Urothelium cell line (cell line): ENCODE measurements at places on chromosomes 3 and 15.

DNA sequence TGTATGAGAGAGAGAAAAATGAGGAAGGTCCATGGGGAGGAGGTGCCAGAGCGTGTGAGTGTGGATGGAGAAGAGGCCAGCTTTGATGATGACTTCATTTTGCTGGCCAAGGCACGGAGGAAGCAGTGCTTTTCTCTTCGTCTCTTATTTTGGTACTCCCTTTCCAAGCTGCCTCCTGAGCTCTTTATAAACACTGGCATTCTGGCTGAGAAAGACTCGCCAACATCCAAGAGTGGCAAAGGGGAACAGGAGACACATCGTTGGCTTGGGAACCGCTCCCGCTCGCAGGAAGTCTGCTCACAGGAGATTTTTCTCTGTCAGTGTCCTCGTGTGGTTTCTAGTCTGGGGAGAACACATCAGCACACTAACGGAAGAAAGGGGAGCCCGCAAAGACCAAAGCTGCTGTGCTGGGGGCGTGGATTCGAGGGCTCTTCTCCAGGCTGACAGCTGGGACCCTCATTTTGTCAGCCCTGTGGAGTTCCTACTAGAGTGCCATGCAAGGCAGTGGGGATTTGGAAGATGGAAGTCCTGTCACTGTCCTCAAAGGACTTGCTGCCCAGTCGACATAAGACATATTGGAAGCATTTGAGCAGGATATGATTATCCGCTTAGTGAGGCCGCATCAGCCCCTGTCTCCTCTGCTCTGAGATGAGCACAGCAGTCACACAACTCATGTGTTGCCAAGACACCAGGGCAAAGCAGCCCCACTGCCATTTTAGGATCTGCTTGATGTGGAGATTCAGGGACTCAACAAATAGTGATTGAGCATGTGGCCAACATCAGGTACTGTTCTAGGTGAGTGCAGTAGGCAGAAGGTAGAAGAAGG is 8.0 kb upstream of the SEMA4B start:
- no peak for DNase-seq

DNA sequence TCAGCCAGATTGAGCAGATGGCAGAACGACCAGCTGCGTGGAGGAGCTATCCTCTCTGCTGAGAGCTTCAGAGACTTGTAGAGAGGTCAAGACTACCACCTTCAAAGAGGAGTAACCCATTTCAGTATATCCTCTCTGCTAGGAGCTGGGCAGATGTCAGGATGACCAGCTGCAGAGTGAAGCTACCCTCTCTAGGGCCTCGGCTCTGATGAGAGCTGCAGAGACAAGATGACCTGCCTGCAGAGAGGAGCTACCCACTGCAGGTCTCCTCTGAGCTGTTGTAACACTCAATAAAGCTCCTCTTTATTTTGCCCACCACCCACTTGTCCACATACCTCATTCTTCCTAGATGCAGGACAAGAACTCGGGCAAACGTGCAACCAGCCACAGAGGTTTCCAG is 1522.7 kb downstream of the OTOL1 start:
- no peak for DNase-seq

GRCh38 chr3:143119009-143119914 is at the start of gene CHST2:
TSS of gene CHST2 (plus strand) at chr3:143119771. CDS start at chr3:143120817, 1,046 bp downstream.
- DNase-seq = peak; percentile 92

- no peak for DNase-seq
These were observed 444.6 kb downstream of the CNTN4 start for GRCh38 chr3:2543247-2543646.

DNA sequence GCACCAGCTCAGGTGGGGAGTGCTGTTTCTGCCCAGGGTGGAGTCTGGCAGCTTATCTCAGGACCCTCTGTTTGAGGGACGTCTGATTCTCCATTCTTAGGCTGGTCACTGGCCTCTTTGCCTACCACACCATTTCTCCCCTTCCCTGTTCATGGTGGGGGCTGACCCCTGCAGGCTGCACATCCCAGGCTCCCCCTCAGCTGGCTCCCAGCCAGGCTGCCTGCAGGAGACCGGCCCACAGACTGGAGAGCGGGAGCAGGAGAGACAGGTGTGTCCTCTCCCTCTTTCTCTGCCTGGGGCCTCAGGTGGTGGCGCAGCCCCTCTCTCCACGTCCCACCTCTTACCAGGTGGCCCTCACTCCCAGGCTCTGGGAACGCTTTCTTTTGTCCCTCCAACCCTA is 60.8 kb downstream of the RAB11A start:
- DNase-seq = no peak

- DNase-seq = no peak
These were observed 86.1 kb downstream of the CCNL1 start for GRCh38 chr3:157073810-157074209.

DNA sequence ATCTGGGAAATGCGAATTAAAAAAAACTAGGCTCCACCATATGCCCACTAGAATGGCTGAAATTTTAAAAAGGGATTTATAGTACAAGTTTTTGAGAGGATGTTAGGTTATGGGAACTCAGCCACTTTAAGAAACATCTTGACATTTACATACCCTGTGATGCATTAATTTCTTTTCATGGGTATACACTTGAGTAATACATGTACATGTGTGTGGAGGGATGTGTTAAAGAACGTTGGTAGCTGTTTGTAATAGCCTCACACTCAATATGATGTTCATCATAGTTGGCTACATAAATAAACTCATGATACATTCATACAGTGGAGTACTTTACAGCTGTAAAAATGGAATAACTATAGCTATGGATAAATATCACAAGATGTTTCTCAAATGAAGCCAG is 40.9 kb downstream of the MEF2A start:
- no peak for DNase-seq

DNA sequence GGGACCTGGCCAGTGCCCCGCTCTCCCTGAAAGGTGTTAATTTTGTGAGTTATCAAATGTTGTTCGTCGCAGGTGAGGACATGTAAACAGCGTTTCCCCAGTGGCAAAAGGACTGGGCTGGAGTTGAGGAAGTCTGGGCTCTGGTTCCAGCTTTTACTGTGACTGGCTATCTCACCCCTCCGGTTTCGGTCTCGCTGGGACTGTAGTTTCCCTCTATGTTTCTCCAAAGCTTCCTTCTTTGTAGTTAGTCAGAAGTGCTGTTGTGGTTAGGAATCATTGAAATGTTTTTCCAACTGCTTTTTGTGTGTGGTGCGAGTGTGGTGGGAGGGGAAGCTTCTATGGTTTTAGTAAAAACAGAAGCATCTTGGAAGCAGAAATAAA is 990 bp upstream of the CLDN1 start:
- DNase-seq = no peak

DNA sequence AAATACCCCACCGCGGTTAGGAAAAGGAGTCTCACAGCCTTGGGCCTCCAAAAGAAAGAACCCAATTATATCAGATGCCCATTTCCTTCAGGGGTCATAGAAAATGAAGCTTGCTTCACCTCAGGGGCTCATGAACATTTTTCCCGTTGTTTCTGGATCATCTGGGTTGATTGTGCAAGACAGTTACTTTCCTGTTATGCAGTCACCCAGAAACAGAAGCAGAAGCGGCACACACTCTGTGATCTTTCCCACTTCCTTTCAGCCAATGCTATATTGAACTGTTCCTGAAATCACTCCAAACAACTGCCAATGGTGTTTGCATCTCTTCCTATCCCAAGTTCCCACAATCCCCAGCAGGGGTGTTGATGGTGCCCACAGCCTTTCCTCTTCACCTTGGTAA is 295.6 kb upstream of the RASGRP1 start:
- DNase-seq = no peak

GRCh38 chr3:135084405-135084804 is 289.3 kb downstream of the EPHB1 start:
- DNase-seq = peak; percentile 9

- no peak for DNase-seq
These were observed 91.6 kb downstream of the FEZF2 start for GRCh38 chr3:62281726-62282125.

GRCh38 chr3:10189557-10190354 is 25.0 kb downstream of the IRAK2 start:
- peak; percentile 57 for DNase-seq

DNA sequence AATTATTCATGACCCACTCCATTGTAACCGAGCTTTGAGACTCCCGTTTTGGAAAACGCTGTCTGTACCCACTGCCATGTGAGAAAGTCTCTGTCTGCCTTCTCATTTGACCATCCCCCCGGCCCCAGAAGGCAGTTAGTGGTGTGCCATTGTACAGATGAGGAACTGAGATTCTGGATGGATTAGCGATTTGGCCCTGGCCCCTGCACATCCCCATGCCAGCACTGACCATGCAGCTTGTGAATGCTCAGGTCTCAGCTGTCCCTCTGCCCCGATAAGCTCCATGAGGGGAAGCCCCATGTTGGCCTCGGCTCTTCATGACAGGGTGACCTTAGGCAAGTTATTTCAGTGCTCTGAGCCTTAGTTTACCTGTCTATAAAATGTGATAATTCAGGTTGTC is 153.0 kb upstream of the SMAD3 start:
- no peak for DNase-seq

DNA sequence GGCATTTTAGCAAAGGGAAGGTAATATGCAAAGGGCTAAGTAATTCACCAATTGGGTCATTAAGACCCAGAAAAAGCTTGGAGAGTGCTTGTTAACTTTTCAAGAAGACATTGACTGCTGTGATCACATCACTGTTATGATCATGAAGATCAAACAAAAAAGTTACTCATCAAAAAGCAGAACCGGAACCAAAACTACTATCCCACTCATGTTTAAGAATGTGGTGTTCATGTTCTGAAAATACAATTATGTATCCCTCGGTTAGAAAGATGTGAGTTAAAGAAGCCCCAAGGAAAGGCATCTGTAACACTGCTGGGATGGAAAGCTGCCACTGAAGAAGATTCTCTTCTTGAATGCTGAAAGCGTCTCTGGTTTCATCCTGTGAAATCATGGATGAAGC is 32.6 kb downstream of the BBX start:
- no peak for DNase-seq

DNA sequence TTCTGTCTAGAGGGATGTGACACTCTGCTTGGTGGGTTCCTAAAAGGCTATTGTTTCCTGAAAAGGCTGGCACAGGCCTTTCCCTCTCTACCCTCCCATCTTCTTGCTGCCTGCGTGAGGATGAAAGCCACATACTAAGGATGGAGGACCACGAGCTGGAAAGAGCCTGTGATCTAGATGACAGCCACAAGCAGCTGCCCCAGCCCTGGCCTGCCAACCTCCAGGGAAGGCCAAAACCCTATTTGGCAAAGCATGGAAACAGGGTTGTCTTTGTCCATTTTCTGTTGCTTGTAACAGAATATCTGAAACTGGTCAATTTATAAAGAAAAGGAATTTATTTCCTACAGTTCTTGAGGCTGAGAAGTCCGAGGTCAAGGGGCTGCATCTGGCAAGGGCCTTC is 144.5 kb downstream of the FBLN2 start:
- no peak for DNase-seq

- DNase-seq = peak; percentile 59
These were observed 146.2 kb downstream of the KLF13 start for GRCh38 chr15:31472636-31473384.

GRCh38 chr3:45816544-45816943 is 20.2 kb upstream of the SLC6A20 start:
- peak; percentile 64 for DNase-seq

DNA sequence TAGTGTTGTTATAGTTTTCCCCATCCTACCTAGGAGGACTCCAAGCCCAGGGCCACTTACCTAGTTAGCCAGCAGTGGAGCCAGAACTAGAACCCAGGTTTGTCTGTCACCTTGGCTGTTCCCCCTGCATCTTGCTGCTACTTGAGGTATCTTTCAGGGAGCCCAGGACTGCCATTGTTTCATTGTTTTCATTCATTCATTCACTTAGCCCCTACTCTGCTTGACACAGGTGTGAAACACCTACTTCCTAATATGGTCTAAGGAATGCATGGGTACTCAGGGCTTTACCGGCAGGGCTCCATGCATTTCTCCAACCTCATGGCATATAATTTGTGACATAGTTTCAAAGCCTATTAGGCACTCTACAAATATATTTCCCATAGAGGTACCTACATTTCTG is 266.6 kb upstream of the TPM1 start:
- no peak for DNase-seq

- no peak for DNase-seq
These were observed 70.4 kb upstream of the KY start for GRCh38 chr3:134721214-134721613.

DNA sequence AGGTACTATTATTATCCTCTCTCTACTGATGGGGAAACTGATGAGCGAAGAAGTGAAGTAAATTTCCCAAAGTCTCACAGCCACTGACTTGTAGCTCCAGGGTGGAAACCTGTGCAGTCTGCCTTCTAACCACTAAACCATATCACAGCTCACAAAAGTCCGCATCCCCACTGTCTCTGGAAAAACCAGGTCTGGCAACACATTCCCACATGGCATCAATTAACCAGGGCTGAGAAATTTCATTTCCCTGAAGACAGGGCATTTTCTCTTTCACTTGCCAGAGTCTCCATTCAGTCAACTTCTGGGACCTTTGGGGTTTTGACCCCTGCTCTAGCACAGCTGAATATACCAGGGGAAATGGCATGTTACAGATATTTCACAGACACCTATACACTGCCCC is 26.5 kb downstream of the FBXO40 start:
- DNase-seq = no peak

GRCh38 chr15:68621535-68621934 is 42.7 kb downstream of the CORO2B start:
- DNase-seq = no peak

- peak; percentile 62 for DNase-seq
These were observed 593 bp downstream of the CIAO2A start for GRCh38 chr15:64092864-64093626.

- DNase-seq = no peak
These were observed 54.2 kb upstream of the RBMS3 start for GRCh38 chr3:29226706-29227105.

DNA sequence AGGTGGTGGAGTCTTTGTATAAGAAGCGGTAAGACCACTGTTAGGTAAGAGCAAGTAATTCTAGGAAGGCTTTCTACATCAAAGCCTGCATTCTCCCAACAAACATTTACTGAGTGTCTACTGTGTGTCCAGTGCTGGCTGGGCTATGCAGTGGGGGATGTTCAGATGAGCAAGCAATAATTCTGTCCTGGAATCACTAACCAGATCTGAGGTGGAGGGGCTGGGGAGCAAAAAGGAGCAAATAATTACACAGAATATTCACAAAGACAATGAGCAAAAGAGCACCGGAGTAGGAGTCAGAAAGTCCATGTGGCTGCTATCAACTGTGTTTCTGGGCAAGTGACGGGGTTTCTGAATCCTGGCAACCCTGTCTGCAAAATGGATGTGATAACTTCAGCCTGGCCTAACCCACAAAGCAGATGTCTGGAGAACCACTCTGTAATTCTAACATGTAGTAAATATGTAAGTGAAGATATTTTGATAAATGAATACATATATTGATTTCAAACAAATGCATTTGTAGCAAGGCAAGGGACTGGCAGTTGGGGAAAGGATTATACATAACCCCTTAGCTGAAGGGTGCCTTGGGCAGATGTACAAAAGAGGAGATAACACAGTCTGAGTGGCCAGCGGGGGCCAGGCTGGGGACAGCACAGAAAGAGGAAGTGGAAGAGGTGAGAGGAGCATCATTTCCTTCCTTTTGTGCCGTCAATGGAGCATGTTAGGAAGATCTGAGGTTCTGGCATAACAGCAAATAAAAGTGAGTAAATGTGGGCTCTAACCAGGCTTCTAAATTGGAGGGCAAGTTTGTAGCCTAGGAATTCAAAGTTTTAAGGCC is 28.8 kb downstream of the CYP8B1 start:
- no peak for DNase-seq
